Hematopoietic multipotent progenitor cell treated with erythropoietin and hydrocortisone succinate and interleukin-3 and kit ligand, for 6 days (in vitro differentiated cells): ENCODE measurements at places on chromosomes 4 and X.

GRCh38 chr4:7089213-7089986 lies 21.5 kb upstream of the GRPEL1 start:
- DNase-seq, result no peak

DNA sequence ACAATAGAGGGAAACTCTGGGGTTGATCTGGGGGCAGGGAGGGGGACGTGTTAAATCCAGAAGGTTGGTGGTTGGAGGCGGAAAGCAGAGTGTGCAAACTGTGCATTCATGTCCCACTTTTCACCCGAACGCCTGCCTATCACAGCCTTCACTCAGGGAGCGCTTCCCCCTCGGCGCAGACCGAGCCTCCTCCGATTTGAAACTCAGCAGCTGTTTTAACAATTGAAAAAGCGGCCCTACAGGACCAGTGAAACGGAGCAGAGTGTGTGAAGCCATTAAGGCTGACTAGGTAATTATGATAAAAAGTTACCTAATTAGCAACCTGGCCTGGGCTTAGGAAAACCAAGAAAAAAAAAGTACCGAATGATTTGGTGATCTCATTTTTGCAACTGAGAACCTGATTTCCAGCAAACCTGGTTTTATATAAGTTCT lies 685 bp upstream of the NDNF start:
- no peak for DNase-seq

DNA sequence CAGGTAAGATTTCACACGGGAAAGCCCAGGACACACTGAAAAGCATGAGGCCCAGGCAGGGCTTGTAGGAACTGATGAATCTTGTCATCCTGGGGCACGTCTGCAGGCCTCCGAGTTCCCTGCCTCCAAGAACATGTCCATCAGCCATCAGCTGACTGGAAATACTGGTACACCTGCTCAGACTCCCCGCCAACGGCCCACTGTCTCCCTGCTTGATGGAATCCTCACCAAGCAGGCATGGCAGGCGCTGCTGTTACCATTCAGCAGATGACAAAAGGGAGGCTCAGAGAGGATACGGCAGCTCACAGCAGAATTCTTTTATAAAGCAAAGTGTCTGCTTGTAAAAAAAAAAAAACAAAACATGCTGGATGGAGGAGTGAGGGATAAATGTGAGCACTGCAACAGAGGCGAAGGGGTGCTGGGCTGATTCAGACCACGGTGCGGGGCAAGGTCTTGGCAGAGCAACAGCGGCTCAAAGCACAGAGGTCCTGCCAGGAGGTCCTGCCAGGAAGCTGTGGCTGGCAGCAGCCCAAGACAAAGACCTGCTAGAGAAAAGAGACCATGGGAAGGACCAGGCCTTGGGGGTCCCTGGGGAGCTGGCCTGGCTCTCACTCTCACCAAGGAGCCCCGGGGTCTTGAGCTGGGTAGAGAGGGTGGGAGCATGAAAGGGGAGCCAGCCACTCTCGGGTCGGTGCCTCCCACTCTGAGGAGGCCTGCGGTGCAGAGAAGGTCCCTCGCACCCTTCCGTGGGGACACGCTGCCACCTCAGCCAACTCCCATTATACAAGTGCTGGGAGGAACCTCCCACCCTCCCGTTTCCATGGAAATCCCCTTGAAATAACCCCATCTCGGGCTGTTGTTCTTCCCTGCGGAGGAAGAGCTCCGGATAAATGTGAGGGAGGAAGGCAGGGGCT lies 25.6 kb downstream of the PPP2R2C start:
- no peak for DNase-seq

DNA sequence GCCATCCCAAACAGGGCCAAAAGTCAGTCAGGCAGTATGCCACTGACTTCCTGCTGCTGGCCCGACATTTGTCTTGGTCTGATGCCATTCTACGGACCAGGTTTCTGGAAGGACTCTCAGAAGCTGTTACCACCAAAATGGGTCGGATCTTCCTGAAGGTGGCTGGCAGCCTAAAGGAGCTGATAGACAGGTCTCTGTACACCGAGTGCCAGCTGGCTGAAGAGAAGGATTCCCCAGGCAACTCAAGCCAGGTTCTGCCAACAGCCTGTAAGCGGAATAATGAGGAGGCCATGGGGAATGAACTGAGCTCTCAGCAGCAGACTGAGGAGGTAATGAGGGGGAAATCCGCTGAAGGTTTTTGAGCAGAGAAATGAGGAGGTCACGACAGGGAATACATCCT lies 95.7 kb downstream of the RTL9 start:
- no peak for DNase-seq

GRCh38 chr4:57098941-57099340 lies 11.2 kb downstream of the IGFBP7 start:
- DNase-seq, result peak; percentile 32
